ENCODE measurements at places on chromosomes 4 and X.

- DNase-seq = peak; percentile 55
Observed at GRCh38 chr4:752196-752861, 46.7 kb downstream of the PCGF3 start.

DNA sequence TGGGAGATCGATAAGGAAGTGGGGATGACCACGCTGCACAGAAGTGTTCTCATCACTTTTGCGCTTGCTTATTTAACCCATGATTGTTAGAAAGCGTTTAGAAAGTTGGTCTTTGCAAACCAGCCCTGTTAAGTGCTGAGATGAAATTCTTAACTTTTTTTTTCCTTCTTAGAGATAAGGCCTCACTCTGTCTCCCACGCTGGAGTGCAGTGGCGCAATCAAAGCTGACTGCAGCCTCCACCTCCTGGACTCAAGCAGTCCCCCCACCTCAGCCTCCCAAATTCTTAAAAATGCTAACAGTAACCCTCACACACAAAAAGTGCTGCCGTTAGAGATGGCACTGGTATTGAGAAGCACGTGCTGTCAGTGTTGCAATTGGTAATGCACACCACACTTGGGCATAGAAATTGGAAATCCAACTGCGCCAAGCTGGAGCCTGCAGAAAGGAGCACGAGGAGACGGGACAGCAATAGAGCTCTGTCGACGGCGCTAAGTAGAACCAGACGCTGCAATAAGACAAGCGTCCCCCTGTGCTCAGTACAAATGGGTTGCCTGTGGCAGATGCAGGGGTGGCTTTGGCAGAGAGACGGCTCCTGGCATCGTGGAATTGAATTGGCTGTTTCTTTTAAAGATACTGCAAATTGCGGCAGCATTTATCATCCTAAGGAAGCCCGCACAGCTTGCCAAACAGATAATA, 113.4 kb downstream of the TBL1X start:
- DNase-seq = no peak

- DNase-seq = no peak
Observed at GRCh38 chr4:155789391-155789790, 30.6 kb downstream of the GUCY1B1 start.

DNA sequence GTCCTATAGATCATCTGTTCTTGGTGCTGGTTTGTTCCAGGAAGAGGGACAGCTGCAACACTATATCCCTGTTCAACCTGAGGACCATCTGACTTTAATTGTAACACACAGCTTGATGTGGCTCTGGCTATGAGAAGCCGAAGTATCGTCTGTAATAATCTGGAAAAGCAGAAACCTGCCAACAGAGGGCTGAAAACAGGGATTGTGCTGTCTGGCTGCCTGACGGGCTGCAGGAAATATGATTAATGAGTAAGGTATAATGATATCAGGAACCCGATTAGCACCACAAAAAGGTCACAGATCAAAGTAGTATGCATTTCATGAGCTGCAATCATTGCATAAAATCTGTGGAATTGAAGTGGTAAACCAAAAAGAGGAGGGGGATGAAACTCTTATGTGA, 170.4 kb upstream of the MAB21L2 start:
- no peak for DNase-seq

GRCh38 chr4:151302432-151302831, 23.0 kb downstream of the SH3D19 start:
- no peak for DNase-seq

DNA sequence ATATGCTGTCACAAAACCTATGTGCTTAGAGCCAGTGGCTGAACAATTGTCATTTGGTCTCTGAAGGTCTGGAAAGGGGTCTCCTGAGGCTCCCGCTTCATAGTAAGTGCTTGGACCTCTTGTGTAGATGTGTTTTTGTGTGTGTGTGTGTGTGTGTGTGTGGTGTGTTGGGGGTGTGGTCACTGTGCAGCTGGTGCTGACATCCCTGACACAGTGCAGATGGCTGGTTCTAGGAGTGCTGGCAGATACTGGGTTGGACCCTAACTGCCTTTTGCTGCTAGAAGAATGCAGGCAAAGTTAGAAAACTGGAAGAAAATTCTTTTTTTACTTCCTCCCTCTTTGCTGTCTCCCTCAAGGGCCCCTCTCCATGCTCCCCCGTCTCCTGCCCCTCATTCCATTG, 1872.6 kb downstream of the ARAP2 start:
- DNase-seq = no peak

DNA sequence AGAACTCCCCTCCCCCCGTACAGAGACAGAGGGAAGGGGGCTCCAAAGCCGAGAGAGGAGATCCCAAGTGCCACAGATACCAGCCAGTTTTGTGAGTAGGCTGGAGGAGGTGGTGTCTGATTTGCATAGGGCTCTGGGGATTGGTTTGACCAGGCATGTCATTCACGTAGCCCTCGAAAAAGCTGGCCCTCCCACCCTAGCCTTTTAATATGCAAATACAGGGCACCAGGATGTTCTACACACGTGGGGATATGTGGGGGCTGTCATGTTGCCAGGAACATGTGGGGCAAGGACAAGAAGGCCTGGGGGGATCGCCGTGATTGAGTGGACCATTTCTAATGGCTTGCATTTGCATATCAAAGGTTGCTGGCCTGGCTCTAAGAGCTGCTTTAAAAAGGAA, 272.9 kb downstream of the PPP1R2C start:
- DNase-seq = no peak

- no peak for DNase-seq
Observed at GRCh38 chrX:1355131-1356046, 18.8 kb downstream of the IL3RA start.

DNA sequence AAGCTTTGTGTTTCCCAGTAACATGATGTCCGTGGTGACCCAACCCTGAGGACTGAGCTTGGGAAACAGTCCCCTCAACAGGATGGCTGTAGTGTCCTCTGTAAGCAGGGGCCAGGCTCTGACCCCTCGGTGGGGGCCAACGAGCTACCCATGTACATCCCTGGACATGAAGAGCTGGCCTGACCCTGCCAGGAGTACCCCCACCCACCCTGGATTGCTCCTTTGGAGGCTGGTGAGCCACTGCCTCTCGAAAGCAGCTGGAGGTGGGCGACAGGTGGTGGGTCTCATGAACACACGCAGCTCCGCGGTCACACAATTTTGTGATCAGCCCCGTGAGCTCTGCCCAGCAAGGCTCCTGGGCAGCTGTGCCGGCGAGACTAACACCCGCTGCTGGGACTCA, 33.5 kb downstream of the NSG1 start:
- no peak for DNase-seq

DNA sequence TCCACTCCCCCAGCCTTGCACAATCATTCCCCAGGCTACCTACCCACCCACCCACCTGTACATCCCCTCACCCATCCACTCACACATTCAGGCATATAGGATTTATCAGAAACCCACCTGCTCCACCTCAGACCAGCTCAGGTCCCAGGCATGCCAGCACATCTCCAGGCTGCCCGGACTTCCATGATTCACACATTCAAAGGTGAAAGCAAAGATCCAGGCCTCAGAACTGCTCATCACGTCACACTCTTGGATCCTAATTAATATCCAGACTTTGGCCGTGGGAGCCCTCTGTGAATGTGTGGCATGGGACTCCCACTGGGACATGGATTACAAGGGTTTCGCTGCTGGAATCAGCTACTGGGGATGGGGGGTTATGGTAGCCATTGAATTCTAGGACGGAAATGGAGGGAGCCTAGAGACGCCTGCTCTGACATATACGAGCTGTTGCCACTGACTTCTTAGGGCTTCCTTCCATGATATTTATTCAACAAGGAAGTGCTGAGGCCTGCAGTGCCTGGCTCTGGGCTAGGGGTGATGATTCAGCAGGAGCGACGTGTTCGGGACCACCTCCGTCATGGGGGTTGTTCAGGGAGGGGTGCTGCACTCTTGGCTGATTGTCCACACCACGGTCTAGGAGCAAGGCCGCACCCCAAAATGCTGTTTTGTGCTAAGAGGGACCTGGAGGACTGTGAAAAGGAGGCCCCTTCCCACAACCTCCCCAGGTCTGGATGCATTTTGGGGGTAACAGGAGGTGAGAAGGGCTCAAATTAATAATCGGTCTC, 56.9 kb upstream of the ADRA2C start:
- peak; percentile 34 for DNase-seq

GRCh38 chr4:137749466-137749865, 217.2 kb upstream of the PCDH18 start:
- no peak for DNase-seq

GRCh38 chr4:54813674-54814073, 155.9 kb downstream of the KIT start:
- DNase-seq = no peak

GRCh38 chrX:24629701-24630100, 17.4 kb downstream of the PCYT1B start:
- no peak for DNase-seq

DNA sequence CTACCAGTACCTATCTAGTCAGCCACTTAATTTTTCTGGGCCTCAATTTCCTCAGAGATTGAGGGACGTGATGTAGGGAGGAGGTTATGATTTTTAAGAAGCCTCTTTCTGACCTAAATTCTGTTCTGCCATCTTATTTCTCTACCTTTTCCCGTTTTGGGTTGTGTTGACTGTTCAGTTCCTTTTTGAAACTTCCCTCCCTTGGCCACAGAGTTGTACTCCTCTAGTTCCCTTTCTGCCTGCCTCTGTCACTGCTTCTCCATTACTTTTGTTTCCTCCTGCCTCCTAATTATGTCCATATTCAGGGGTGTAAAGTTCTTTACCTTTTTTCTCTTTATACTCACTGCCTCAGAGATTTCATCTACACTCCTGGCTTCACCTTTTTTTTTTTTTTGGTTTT, 25.4 kb downstream of the CLCN5 start:
- no peak for DNase-seq

DNA sequence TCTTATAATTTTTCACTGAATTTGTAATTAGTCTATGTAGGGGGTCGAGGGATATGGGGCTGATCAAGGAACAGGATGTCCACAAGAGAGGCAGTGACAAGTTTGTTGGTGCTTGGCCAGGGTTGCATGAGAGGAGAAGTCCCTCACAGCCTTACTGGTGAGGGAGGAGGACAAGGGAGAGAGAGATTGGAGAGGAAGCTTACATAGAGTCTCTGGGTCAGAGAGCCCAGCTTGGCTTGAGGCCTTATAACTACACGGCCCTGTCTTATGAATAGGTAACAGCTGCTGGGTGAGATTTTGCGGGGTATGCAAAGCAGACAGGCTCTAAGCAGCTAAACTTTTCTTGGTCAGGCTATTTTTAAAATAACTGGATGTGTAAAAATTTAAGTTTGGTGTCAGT, 37.9 kb upstream of the OTUD4 start:
- no peak for DNase-seq

DNA sequence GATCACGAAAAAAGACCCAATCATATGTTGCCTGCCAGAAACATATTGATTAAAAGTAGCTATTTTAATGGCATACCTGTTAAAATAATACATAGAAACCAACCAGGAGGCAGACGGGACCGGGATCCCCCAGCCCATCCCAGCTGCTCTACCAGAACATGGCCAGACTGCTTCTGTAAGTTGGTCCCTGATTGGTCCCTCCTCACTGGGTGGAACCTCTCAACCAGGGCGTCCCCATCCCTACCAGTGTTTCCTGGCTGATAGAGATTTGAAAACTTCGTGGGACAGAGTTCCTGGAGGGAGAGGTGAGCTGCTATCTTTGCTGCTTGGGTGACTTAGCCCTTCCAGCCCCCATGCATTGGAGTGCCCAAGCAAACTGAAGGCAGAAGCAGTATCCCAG, 256.2 kb downstream of the TRAM1L1 start:
- no peak for DNase-seq

DNA sequence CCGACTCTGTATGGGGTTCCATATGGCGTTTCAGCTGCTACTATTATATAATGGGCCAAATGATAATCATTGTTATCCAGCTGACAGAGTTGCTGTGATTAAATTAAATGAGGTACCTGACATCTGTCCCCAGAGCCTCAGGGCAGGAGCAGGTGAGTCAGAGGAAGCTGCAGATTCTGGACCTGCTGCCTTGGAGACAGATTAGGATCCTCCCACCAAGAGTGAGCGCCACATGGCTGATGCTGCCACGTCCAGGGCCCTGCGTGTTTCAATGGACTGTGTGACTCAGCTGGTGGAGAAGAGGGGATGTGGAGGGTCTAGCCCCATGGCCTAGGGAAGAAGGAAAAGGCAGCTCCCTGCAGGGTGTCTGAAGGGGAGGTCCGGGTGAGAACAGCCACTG, 28.3 kb upstream of the UXT start:
- DNase-seq = no peak

- DNase-seq = no peak
Observed at GRCh38 chr4:119984996-119985395, 81.7 kb downstream of the MAD2L1 start.

- DNase-seq = no peak
Observed at GRCh38 chr4:13912436-13912925, 285.0 kb upstream of the BOD1L1 start.

- DNase-seq = no peak
Observed at GRCh38 chr4:165458471-165458870, 79.7 kb downstream of the CPE start.

DNA sequence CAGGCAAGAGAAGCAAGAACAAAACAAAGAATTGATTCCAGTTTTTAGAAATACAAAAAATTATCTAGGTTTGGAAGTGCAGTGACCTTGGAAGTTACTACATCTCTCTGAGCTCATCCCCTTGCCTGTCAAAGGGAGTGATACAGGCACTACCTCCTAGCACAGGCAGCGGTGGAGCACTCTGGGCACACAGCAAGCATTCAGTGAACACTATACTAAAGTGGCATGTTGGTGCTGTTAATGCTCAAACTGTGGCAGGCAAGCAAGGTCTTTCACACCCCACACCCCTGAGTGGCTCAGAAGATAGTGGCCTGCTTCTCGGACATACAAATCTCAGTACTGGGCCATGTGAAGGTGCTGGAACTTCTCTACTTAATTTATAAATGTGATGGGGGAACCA, 51.2 kb downstream of the DRD5 start:
- DNase-seq = peak; percentile 65

DNA sequence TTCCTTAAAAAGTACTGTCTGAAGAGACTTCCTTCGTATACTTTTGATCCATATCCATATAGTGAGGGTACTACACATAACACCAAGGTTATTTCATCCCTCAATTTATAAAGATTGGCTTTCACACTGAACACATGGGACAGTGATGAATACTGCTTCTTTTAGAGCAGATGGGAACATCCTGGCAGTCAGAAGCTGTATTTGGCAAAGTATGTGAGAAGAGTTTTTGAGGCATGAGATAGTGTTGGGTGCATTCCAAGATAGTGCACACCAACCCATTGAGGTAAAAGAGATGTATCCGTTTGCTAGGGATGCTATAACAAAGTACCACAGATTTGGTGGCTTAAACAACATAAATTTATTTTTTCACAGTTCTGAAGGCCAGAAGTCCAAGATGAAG, 141.1 kb downstream of the MOSPD2 start:
- no peak for DNase-seq

DNA sequence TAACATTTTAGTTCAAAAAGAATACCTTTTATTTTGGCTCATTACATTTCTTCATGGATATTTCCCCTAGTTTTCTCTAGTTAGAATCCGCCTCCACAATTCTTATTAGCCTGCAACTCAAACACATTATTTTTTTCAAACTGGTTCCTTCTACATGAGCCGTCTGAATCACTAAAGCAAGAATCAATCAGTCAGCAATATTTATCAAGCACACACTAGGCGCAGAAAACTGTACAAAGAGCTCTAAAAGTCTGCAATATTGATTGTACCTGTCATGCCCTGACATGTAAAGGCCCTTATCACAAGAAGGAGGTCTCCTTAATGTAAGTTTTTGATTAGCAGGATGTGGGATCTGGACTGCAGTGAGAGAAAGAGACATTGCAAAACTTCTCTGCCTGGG, 94.8 kb upstream of the CENPE start:
- no peak for DNase-seq

Data from right cardiac atrium (tissue), 5 donors.